ENCODE measurements at places on chromosomes 11 and 22.
A peak's percentile ranks its signal among the peaks of the same experiment; 100 is the strongest.

DNA sequence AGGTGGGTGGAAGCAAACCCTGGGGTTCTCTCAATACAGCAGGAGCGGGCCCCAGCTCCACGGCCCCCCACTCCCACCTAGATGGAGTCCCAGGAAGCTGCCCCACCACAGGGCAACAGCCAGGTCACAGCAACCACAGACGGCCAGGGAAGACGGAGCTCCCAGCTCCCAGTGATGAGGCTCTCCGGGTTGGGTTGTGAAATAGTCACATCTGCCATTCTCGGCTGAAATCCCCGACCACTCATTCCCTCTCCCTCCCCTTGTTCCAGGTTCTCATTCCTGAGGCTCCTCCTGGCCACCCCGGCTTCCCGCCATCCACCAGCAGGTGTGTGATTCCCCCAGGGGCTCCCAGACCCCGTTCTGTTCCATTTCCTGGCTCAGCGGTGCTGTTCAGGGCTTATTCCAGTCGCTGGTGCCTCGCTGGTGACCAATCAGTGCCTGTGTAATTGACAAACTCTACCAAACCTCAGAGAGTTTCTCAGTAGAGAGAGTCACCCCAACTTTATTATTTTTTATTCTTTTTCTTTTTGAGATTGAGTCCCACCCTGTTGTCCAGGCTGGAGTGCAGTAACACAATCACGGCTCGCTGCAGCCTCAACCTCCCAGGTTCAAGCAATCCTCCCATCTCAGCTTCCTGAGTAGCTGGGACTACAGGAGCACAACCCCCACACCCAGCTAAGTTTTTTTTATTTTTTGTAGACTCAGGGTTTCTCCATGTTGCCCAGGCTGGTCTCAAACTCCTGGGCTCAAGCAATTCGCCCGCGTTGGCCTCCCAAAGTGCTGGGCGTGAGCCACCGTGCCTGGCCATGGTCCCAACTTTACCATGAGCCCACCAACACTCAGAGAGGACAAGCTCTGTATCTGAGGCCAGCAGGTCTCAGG lies 63.2 kb downstream of the SHANK2 start:
- DNase-seq: no peak

DNA sequence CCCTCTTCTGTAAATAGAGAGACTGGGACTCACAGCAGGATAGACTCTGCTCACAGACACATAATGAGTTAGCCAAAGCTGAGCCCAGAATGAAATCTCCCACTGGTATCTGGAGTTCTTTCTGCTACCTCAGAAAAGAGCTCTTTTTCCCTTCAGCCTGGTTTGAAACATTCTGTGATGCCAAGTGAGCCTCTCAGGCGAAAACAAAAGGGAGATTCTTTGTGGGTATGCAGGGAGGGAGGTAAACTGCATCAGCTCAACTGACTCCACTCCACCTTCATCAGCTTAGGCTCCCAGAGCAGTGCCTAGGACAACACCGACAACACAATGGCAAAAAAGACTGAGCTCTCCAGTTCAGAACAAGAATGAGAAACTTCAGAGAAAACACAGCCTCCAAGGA lies 55.1 kb upstream of the SCUBE2 start:
- DNase-seq: no peak

- peak; percentile 53 for DNase-seq
Observed at GRCh38 chr11:75477614-75477935, 44.6 kb upstream of the KLHL35 start.

DNA sequence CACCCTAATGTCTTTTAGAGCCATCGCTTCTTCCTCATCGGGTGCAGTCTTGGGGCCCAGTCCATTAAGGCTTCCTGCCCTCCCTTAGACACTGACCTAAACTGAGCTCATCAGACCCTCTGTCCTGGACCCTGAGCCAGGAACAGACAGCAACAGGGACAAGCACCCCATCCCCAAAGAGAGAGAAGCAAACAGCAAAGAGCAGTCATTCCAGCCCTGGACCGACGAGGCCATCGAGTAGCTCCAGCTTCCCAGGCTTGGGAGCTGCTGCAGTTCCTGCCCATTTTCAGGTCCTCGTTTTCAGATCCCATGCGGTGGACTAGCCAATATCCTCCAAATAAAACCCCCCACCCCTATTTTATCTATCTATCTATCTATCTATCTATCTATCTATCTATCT lies 25.8 kb upstream of the CACNG2 start:
- DNase-seq: no peak

DNA sequence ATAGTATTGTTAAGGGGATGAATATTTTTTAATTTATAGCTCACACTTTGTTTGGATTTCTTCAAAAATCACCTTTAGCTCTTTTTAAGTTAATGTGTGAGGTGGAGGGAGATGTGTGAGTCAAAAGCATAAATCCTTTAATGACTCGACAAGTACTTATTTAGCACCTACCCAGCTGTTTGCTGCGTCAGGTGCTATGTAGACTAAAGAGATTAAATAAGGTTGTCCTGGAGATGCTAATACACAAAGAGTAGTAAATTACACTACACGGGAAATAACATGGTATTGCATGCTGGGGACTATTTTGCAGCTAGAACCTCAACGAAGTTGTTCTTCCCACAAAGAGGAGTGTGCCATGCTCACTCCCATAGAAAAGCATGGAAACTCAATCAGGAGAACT lies 583.3 kb upstream of the TENM4 start:
- DNase-seq: no peak

GRCh38 chr11:29518389-29519174 lies 498.2 kb downstream of the KCNA4 start:
- peak; percentile 20 for DNase-seq

DNA sequence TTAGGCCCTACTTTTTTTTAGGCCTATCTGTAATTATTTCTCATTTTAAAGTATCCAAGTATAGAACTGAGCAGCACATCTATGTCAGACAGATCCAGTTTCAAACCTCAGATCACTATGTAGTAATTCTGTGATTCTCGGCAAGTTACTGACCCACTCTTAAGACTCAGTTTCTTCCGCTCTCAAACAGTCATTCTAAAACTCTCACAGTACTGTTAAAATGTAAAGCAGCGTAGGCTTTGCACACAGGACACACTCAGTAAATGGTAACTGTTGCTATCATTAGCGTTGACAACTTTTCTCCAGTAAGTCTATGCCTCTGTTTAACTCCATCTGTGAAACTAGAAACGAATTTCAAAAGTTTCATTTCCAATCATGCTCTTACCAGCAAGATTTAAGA lies 277.1 kb downstream of the TTC28 start:
- no peak for DNase-seq

GRCh38 chr11:83927422-83927821 lies 641.3 kb upstream of the CCDC90B start:
- DNase-seq: no peak

GRCh38 chr11:45754261-45754709 lies 50.7 kb upstream of the SLC35C1 start:
- DNase-seq: no peak

GRCh38 chr11:12841946-12842630 lies 167.0 kb upstream of the RASSF10 start:
- DNase-seq: peak; percentile 51

GRCh38 chr22:35023692-35024363 lies 42.1 kb upstream of the ISX start:
- peak; percentile 53 for DNase-seq

- no peak for DNase-seq
Observed at GRCh38 chr11:32341620-32342613, 93.4 kb downstream of the WT1 start.

GRCh38 chr11:57484141-57484710 lies 23.9 kb downstream of the RTN4RL2 start:
- peak; percentile 49 for DNase-seq

All from common myeloid progenitor, CD34-positive (primary cell).